ENCODE measurements at places on chromosomes 5 and 9. TPM values are rescaled to one million over a fixed set of nuclear protein-coding genes. Genes with fewer than 3 reads are reported as not detected.

GRCh38 chr5:38753776-38754175 is 92.0 kb upstream of the OSMR start:
- no peak for DNase-seq

- no peak for DNase-seq
Measured at GRCh38 chr5:20340126-20340525, 352.1 kb upstream of the CDH18 start.

- no peak for DNase-seq
Measured at GRCh38 chr9:1202512-1203280, 152.5 kb downstream of the DMRT2 start.

- DNase-seq: no peak
Measured at GRCh38 chr9:3868466-3868865, 342.7 kb upstream of the RFX3 start.

DNA sequence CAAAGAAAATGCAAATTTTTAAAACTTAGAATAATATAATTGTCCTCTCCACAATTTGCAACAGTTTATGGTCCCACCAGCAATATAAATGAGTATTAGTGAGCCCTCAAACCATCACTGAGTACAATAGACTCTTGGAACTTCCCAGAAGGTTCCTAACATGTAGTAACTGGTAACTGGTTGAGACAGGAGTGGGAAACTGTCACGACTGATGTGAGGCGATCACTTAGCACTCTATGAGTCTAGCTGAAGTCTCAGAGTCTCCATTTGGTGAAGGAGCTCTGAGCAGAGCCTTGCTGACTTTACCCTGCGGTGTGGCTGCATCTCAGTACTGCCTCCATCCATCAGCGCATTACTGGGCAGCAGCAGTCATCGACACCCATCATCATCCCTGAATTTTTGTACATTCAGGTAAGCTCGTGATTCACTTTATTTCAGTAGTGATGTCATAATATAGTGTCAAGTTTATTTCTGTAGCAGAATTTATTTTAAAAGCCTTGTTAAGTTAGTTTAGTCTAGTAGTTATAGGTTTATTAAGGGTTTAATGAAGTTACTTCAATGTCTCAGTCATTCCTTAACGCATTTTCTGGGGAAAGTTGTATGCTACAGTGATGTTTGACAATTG is 76.6 kb upstream of the ABCA1 start:
- no peak for DNase-seq

GRCh38 chr9:38385896-38386295 is 6.6 kb upstream of the ALDH1B1 start:
- no peak for DNase-seq

DNA sequence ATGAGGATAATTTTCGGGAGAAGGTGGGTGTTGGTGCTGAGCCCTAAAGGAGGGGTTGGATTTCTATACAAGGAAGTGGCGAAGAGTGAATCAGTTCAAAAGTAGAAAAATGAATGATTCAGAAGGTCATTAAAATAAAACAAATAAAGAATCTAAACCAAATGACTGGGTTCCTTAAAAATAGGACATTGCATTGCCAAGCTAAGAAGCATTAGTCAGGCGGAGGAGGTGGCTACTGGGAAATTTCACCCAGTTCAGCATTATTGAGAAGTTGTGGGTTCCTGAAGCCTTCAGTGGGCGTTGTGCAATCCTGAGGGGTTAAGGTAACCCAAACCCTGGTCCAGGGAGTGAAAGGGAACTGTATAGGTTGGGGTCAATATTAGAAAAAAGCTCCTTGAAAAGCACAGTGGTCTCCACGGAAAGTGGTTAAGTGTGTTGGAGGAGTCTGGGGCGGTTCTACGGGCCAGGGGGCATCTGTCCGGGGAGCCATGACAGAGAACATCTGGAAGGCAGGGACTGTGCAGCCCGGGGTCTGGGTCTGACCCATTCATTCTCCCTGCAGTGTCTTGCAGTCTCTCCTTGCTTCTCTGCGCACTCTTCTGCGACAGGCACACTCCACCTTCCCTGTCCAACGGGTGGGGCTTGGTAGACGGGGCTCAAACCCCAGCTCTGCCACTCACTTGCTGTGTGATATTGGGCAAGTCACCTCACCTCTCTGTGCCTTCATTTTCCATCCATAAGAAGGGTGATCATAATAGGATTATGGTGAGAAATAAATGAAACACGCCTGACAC is 27.6 kb upstream of the DUSP1 start:
- DNase-seq: no peak

DNA sequence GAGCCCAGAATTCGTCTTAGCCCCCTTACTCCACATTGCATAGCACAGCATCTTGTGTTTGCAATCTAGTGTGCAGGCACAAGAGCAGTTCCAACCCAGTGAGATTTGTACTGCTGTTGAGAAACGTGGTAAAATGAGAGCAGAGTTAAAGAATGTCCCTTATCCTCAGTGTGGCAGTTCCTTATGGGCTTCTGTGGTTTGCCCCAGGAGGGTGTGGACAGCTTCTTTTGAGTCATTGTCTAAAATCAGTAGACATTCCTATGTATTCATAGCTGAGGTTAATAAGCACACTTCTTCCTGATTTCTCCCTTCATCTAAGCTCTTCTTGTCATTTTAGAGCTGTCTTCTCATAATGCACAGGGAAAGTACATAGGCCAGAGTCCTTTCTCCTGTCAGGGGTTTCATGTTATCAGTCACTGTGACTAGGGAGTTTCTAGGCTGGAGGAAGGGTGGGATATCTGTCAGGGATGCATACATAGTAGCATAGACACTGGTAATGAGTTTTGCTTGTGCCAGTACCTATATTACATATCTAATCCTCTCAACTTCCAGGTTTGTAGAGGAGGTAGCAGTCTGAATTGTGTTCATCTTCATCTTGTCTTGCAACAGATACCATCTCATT is 2.0 kb upstream of the CAVIN4 start:
- DNase-seq: no peak

- DNase-seq: no peak
Measured at GRCh38 chr5:72394688-72395087, 74.5 kb downstream of the PTCD2 start.

DNA sequence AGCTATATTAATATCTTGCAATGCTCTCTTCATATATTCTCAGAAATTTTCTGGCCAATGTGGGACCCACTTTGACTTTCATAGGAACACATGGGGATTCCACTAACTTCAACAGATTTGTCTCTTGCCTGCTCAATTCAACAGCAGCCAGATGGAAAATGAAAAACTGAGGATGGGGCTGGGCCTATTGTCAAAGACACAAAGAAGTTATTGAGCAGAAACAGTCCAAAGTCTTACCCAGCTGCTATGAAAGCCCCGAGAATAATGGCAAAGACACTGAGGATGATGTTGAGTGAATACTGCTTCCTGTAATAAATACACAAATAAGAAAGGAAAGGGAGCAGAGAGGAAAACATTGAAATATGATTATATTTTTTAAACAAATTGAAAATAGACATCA is 32.6 kb downstream of the SLC35D2 start:
- DNase-seq: no peak

DNA sequence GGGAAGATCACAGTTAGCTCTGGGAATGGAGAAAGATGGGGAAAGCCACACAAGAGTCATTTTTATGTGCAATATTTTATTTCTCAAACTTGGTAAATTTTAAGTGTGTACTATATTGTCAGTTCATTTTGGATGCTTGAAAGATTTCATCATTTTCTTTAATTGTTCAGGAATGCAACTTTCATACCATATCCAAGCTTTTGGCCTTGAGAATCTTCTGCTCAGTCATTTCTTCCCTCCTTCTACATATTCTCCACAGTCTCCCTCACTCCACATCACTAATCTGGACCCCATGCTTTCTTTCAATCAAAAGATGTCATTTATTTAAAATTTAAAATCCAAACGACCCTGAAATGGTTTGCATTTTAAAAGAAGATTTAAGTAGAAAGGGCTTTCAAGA is 135.4 kb downstream of the FAM114A2 start:
- no peak for DNase-seq

DNA sequence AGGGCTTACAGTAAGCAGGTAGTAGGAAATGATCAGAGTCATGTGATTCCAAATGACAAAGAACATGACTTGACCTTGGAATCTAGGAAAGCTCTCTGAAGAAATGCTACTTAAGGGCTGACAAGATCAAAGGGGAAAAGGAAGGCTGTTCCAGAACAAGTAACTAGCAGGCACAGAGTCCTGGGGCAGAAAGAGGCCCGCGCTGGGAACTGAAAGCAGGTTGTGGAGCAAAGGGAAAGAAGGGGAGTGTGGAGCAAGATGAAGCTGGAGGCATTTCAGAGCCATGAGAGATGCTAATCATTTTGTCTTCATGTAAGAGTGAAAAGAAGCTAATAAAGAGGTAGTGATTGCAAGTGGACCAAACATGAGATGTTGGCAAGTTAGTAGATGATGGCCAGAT is 397.5 kb downstream of the DTWD2 start:
- DNase-seq: no peak

Gene SPAAR
- not detected for polyA plus RNA-seq

Gene NTRK2
- not detected for polyA plus RNA-seq

Gene DDX4
- not detected for polyA plus RNA-seq

Gene SOWAHA
- not detected for polyA plus RNA-seq

Gene TAS2R1
- not detected for polyA plus RNA-seq

Gene NKD2
- not detected for polyA plus RNA-seq

Gene FLT4
- not detected for polyA plus RNA-seq
